ENCODE measurements at places on chromosomes 3 and 15.

DNA sequence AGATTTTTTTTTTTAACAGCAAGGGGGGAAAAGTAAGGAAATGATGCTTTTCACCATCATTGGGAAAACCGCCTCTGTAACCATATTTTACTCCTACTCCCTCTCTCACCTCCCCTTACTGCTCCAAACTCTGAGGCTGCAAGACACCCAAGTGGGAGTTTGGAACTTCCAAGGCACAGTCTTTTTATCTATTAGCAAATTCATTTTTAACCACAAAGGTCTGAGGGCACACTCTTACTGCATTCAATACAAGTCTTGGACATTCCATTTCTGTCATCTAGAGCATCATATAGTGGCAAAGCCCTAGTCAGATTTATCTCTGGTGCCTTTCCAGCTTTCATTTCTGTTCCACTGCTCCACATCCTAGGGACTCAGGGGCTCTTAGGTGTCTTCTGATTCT, 13.2 kb downstream of the FAM162A start:
- DNase-seq = no peak

DNA sequence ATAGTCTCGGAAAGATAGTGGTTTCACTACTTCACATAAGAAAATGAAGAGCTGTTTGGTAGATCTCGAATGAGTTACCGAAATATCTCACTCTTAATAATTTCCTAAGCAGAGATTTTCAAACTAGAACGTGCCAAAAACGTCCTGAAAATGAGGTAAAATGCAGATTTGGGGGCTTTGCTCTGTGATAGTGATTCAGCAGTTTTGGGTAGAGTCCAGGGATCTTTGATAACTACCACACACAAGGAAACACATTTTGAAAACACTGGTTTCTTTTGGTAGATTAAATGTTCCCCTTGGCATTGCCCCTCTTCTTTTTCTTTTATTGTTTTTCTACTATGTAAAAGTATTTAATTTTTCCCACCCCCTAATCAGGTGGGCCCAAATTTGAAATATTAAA, 125.9 kb downstream of the EBLN2 start:
- no peak for DNase-seq

DNA sequence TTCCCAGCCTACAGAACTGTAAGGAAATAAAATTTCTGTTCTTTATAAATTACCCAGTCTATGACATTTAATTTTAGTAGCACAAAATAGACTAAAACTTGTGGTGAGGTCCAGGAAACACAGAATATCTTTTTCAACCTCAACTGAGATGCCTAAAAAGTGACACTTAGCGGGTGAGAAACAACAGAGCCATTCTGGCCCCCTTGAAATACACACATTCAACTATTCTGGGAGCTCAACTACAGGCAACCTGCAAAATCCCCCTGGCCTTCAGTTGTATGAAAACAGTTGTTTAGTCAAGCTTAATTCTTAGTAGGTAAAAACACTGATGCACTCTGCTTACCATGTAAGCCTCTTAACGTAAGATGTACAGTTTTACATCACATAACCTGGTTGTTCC, 66.8 kb downstream of the ANKRD28 start:
- no peak for DNase-seq

DNA sequence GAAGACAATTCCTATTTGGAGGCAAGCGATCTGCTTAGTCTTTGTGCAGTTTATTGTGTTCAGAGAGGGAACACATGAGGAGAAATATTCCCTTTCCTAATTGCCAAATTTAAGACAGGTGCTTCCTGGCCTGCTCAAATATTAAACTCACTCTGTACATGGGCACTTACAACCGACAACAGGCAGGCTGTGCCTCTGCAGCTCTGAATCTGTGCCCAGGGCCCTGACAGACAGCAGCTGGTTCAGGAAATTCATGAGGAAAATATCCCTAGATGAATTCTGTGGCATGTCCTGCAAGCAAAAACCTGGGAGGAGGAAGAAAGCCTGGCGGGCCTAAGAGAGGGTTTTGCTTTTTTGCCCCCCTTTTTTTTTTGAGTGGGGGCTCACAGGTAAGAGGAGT, 169.3 kb upstream of the TRIM42 start:
- no peak for DNase-seq

GRCh38 chr15:40281057-40281800, 1.6 kb downstream of the ANKRD63 start:
- no peak for DNase-seq

DNA sequence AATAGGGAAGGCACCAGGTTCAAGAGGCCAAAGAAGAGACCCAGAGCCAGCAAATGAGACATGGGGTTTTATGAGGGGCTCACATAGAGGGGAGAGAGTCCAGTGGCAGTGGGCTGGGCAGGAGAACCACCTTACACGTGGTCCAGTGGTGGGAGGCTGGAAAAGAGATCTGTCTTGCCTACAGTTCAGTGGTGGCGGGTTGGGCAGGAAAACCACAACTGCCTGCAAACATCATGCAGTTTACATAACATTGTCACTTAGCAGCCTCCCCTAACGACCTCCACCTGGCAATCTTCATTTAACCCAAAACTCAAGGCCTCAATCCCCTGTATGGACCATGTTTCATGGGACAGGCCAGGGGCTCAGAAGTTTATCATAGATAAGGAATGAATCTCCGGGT, 29.1 kb downstream of the CRYGS start:
- DNase-seq = no peak

- no peak for DNase-seq
Measured at GRCh38 chr3:60990442-60990730, 260.9 kb downstream of the FHIT start.

GRCh38 chr3:8882642-8883041, 80.6 kb downstream of the RAD18 start:
- no peak for DNase-seq

DNA sequence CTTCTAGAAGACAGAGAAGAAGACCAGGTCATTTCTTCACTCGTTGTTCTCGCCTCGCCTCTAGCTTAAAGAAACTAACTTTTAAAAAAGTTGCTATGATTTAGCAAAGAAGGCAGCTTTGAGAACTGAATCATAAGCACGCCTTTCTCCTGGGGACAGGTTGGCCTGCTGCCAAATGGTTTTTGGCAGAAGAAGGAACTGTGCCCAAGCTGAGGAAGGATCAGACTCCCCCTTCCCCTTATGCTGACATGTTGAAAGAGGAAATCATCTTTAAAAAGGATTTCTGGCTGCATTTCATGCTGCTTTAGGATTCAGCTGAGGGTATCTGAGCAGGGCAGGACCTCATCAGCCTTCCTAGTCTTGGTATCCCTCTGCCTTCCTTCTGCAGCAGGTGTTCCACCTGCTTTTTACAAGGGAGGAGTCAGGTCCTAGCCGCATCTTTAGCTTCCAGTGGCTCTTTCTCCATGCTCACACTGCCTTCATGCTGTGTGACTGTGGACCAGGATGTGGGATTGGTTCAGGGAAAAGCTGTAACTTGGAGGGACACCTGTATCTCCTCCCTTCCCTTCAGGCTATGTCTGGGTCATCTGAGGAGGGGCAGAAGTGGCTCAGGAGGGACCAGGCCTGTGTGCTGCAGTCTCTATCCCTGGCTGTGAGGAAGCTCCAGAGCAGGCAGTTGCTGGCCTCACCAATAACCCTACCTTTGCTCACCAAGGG, 34.1 kb upstream of the HACD2 start:
- peak; percentile 73 for DNase-seq

DNA sequence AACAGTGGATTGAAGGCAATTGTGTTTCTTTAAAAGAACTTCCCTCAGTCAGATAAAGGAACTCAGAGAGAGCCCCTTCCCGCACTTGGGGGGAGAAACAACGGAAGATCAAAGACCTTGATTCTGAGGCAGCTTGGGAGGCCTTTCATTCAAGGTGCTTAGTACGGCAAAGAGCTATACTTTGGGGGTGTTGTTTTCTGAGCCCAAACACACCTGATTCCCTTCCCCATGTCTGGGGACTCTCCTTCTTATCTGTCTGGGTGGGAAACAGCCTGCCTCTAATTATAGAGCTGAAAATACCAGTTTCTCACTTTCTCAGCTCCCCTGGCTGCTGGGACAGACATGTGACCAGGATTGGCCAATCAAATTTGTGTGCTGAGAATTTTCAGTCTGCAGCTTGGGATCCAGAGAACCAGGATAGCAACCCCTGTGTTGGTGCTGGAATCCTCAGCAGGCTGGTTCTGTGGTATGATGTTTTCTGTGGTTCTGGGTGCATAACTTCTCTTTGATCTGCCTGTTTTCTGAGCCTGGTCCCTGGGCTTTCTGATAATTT, 19.4 kb upstream of the IQCF6 start:
- no peak for DNase-seq
